ENCODE measurements at places on chromosomes 12 and 14.

GRCh38 chr12:54352022-54352531 is 12.2 kb downstream of the GPR84 start:
- DNase-seq, result peak; percentile 11

DNA sequence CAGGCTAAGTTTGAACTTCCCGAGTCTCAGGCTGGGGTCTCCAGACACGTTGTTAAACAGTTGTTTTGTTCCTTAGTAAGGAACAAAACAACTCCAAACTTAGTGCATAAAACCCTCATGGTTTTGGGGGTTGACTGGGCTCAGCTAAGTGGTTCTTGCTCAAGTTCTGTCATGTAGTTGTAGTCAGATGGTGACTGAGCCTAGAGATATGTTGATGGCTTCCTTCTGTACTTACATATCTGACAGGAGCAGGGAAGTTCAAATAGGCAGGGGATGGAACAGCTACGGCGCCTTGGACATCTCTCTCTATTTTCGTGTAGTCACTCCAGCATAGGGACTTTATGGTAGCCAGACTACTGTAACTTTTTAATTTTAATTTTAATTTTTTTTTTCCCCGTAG is 45.7 kb downstream of the SPATS2 start:
- DNase-seq, result no peak

GRCh38 chr12:94987801-94988200 is 15.7 kb downstream of the NDUFA12 start:
- DNase-seq, result no peak

DNA sequence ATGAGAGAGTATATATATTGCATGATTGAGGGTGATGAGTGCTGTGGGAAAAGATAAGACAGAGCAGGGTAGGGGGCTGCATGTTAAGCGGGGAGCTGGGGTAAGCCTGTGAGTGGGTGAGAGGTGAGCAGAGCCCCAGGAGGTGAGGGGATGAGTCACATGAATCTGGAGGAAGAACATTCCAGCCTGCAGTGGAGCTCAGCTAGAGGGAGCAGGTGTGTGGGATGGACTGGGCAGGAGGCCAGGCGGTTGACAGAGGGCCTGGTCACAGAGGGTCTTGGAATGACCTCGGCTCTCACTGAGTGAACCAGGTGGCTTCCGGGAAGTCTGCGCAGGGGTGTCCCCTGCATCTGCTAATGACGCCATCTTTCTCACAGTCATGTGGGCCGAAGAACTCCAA is 44.4 kb downstream of the GIT2 start:
- no peak for DNase-seq

GRCh38 chr12:131096681-131097181 is 143.0 kb downstream of the ADGRD1 start:
- no peak for DNase-seq

GRCh38 chr12:104529130-104529874 is 72.6 kb downstream of the CHST11 start:
- no peak for DNase-seq

DNA sequence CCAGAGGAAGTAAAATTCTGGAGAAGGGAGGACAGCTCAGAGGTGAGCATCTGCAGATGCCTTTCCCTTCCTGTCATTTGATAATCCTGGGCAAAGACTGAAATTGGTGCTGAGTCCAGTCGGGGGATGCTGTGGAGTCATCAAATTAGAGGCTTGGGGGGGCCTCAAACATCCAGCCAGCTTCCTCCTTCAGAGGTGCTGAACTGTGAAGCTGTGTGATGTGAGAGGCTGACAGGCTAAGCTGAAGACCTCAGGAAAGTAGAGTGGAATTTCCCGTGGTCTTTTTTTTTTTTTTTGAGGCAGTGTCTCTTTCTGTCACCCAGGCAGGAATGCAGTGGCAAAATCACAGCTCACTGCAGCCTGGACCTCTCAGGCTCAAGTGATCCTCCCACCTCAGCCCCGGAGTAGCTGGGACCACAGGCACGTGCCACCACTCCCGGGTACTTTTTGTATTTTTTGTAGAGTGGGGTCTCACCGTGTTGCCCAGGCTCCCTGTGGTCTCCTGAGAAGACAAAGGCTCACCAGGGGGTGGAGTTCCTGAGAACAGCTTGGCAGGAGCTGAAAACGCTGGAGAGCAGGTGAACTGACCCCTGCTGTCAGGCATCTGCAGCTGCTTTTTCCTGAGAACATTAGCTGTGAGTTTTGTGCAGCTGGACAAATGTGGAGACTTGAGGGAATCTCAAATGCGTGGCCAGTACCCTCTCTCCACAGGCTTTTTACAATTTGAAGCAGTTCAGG is 6.1 kb upstream of the TCL1B start:
- DNase-seq, result no peak

GRCh38 chr12:14422516-14423230 is 57.2 kb downstream of the ATF7IP start:
- DNase-seq, result no peak

GRCh38 chr12:12874029-12874428 is 17.3 kb upstream of the GPRC5A start:
- DNase-seq, result no peak

Data from activated CD4-positive, alpha-beta T cell treated with anti-CD3 and anti-CD28 coated beads, Interleukin-2, amount 50 U/mL, for 24 hours (primary cell).